ENCODE measurements at places on chromosomes 12 and 14.

- DNase-seq, result no peak
Measured at GRCh38 chr12:78700565-78700964, 164.0 kb upstream of the SYT1 start.

DNA sequence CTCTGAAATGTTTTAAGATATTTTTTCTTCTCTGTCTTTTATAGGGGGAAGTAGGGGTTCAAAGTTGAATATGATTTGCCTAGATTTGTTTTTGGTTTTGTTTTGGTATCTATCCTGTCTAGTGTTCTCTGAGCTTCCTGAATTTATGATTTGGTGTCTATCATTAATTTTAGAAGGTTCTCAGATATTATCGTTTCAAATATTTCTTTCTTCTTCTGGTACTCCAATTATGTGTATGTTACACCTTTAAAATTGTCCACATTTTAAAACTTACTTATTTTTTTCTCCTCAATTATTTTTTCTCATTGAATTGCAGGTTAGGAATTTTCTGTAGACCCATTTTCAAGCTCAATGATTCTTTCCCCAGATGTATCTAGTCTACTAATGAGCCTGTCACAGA is 13.8 kb upstream of the DCN start:
- DNase-seq, result no peak

DNA sequence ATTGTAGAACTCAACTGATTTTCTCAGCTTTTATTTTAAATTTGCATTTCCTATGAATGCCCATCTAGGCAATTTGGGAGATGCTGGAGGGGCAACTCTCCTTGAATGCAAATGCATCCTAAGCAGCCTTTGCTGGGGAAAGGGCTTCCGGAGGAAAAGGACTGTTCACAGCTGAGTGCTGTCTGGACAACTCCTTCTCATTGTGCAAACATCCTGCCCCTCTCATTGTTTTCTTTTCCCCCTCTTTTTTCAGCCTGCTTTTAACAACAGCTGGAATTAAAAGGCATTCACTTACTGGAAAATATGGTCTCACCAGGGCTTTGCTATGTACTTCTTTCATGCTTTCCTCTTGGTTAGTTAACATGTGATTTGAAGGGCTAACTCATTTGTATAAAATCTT is 397.8 kb downstream of the FUT8 start:
- DNase-seq, result no peak

DNA sequence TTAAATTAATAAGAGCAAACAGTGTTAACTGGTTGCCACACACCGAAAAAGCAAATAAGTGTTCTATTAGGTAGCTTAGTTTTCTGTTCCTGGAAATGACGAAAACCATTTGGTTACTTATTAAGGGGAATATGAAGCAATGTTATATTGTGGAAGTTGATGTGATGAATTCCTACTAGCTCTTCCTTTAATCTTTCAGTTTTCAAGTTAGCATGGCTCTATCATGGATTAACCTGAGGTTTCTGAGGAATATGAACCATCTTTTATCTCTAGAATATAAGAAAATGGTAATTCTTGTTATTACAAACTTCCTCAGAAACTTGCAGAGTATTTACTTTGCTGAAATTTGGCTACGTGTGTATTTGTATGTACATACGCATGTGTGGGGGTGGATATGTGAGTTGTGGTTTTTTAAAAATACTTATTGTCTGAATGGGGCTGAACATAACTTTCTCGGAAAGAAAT is 245.7 kb downstream of the KCNC2 start:
- DNase-seq, result no peak

GRCh38 chr12:47767216-47767724 is 5.8 kb upstream of the SLC48A1 start:
- DNase-seq, result no peak
